ENCODE measurements at places on chromosomes 3 and 15.

- DNase-seq, result peak; percentile 30
Measured at GRCh38 chr3:122258757-122259371, 66.2 kb upstream of the CSTA start.

DNA sequence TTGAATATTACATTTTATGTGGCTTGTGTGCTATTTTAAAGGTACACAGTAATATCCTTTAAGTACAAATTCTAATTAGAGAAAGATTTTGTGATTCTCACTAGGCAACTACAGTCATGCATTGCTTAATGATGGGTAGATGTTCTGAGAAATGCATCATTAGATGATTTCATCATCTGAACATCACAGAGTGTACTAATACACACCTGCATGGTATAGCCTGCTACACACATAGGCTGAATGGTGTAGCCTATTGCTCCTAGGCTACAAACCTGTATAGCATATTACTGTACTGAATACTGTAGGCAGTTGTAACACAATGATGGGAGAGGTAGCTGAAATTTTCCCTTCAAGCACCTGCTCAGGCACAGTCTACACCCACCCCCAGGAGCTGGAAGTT is 217.4 kb upstream of the EOMES start:
- DNase-seq, result no peak

- no peak for DNase-seq
Measured at GRCh38 chr3:145776782-145777408, 384.1 kb downstream of the PLOD2 start.

DNA sequence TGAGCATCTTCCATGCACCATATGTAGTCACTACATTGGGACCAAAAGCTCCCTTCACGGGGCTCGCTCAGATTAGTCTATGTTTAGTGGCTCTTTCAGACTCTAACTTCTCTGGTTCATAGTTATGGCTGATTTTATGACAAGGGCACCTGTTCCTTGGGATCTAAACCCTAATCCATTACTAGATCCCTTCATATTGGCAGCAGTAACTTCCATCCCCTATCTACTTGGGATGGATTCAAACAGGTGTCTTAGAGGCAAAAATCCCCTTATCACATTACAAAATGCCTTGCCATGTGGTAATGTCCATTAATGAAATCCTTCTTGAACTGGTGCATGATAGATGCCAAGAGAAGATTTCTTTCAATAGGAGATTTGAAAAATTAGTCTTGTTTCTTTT is 96.7 kb upstream of the TP63 start:
- DNase-seq, result no peak

GRCh38 chr3:120399372-120399771 is 50.2 kb upstream of the LRRC58 start:
- DNase-seq, result no peak

- DNase-seq, result no peak
Measured at GRCh38 chr15:29403772-29404171, 134.2 kb upstream of the NSMCE3 start.

- DNase-seq, result no peak
Measured at GRCh38 chr3:69370901-69371301, 15.0 kb downstream of the FRMD4B start.

DNA sequence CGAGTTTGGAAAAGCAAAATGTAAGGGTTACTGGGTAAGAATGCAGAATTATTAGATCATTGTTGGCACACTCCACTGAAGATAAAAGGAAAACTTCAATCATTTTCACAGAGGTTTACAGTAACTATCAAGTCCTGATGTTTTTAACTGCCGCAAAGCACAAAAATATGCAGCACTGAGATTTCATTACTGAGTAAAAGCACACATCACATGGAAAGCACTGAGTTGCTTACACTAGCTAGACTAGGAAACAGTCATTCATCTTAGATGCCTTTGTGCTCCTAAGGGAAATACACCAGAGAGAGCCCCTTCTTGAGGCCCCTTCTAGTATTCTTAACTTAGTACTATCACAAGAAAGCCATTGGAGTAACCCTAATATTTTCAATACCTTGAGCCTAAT is 11.8 kb upstream of the P2RY1 start:
- no peak for DNase-seq

GRCh38 chr3:133455960-133456359 is 56.1 kb downstream of the BFSP2 start:
- DNase-seq, result no peak
